ENCODE measurements at places on chromosomes 3 and 15. TPM values are rescaled to one million over a fixed set of nuclear protein-coding genes. Genes with fewer than 3 reads are reported as not detected.
A peak's percentile ranks its signal among the peaks of the same experiment; 100 is the strongest.

The CPN2 gene
- total RNA-seq: not detected

GRCh38 chr3:69671082-69671952, 67.9 kb upstream of the MITF start:
- H3K4me1 ChIP-seq: no peaks in the 10 kb centered on the region
- H3K27ac ChIP-seq: no peak overlapping the region
- no peak for DNase-seq

DNA sequence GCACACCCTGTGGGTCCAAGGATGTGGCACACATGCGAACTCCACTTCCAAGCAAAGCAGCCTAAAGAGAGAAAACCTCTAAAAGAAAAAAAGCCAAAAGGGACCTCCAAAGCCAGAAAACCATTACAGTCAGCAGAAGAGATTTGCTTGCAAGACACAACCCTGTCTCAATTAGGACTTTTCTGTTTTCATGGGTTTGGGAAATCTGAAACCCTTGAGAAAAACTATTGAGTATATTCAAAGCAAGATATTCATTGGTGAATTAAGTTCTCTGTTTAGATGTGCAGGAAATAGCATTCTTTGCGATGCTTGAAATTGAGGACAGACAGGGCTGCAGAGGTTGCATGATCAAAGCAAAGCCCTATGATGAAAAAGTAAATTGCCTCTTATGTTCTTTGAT, 10.2 kb upstream of the LDHAL6B start:
- no peaks in the 10 kb centered on the region for H3K27me3 ChIP-seq
- no peak overlapping the region for H3K4me3 ChIP-seq
- DNase-seq: no peak
- H3K36me3 ChIP-seq: peaks cover 5% of the 10 kb centered on the region

DNA sequence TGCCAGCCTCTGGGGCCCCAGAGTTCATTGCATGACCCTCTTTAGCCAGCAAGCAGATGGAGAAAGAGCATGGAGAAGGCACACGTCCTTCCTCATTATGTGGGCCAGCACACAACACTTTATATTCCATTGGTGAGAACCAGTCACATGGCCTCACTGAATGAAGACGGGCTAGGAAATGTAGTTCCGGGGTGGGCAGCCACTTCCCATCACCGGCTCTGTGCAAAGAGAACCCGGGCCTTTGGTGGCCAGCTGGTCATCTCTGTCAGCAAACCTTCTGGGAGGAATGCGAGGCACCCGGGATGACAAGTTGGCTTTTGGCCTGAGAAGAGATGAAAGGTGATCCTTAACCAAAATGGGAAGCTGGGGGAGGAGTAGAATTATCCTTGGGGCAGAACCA, 90.2 kb upstream of the VGLL4 start:
- H3K4me1 ChIP-seq: peaks cover 2% of the 10 kb centered on the region
- peak overlapping the region; percentile 29 for H3K4me3 ChIP-seq
- H3K27ac ChIP-seq: no peak overlapping the region
- no peaks in the 10 kb centered on the region for H3K36me3 ChIP-seq

DNA sequence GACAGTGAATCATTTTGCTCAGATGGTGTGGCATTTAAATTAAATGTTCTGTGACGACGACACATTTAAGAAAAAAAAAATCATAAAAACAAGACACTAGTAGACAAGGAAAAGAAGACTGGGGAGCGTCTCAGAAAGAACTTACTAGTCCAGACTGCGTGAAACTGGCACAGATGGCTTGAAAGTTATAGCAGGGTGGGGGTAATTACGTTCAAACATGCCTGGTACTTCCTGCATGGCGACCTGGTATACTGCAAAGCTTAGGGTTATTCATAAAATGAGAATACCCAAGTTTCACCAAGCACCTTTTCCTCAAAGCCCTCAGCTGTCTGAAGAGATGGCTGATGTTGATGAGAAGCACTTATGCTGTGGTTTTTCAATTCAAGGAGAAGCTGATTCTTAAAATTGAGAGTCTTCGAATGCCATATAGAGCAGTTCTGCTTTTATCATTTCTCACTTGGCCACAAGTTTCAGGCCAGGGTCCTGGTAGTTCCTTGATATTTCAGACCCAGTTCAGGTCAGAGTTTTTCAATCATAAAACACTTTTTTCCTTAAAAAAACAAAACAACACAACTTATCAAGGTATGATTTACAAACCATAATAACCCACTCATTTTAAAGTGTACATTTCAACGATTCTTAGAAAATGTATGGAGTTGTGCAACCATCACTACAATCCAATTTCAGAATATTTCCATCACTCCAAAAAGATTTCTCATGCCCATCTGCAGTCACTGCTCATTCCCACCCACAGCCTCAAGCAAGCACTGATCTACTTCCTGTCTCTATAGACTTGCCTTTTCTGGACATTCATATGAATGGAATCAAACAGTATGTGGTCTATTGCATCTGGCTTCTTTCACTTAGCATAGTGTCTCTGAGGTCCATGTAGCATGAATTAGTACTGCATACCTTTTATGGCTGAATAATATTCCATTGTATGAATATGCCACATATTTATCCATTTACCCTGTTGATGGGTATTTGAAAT, 24.7 kb downstream of the PCOLCE2 start:
- H3K27me3 ChIP-seq: no peaks in the 10 kb centered on the region
- H3K27ac ChIP-seq: no peak overlapping the region
- H3K36me3 ChIP-seq: no peaks in the 10 kb centered on the region
- H3K4me1 ChIP-seq: no peaks in the 10 kb centered on the region

DNA sequence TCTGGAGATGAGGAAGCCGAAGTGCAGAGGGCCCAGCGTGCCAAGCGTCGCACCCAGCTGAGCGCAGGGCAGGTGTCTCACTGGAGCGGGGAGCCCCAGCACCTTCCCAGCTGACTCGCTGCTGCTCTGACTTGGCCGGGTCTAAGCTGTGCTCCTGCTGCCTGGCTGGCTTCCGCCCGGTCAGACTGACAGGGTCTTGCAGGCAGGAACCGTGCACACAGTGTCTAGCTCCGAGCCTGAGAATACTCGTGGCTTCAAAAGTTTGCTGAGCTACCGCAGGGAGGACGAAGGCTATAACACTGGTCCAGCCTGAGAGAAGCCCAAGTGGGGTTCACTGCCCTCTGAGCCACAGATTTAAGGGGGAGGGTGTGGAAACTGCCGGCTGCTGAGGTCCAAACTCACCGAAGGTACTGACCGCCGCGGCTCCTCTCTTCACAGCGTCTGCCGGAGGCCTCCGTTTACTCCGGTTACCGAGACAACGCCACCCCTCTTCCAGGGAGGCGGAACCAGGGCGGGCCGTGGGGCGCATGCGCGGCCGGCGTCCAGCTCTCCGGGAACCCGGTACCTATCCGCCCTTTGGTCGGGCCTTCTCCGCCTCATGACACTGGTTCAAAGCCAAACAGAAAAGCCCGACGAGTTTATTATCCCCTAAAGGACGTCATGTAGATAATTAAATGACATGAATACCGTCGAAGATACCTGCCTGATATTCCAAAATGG, at the start of gene CFAP44:
Gene CFAP44 (minus strand): TSS at position 443 of the 720 bp plus-strand sequence. CDS start 7,829 bp downstream, outside the sequence.
- no peak within 1 kb of the TSS for H3K27ac ChIP-seq
- no peaks in the 10 kb centered on the region for H3K4me1 ChIP-seq
- no peaks in the 10 kb centered on the region for H3K27me3 ChIP-seq
- peak; percentile 69 for DNase-seq

- DNase-seq: no peak
- no peaks in the 10 kb centered on the region for H3K27me3 ChIP-seq
- no peak overlapping the region for H3K27ac ChIP-seq
- H3K4me1 ChIP-seq: no peaks in the 10 kb centered on the region
- no peak overlapping the region for H3K4me3 ChIP-seq
Observed at GRCh38 chr3:28232659-28233058, 8.8 kb upstream of the CMC1 start.

GRCh38 chr3:139044366-139045210, at the start of gene PRR23C:
Gene PRR23C, minus strand, starts transcription at chr3:139044892. Its CDS starts 272 bp downstream, at chr3:139044620.
- H3K4me3 ChIP-seq: no peak within 1 kb of the TSS
- no peaks in the 10 kb centered on the region for H3K4me1 ChIP-seq
- H3K27ac ChIP-seq: no peak within 1 kb of the TSS
- DNase-seq: peak; percentile 13

GRCh38 chr3:59334585-59334984, 284.8 kb upstream of the CFAP20DC start:
- no peak overlapping the region for H3K4me3 ChIP-seq
- no peaks in the 10 kb centered on the region for H3K36me3 ChIP-seq
- no peak for DNase-seq
- no peaks in the 10 kb centered on the region for H3K27me3 ChIP-seq
- no peaks in the 10 kb centered on the region for H3K4me1 ChIP-seq

- DNase-seq: no peak
- no peaks in the 10 kb centered on the region for H3K27me3 ChIP-seq
- H3K36me3 ChIP-seq: no peaks in the 10 kb centered on the region
- H3K4me3 ChIP-seq: no peak overlapping the region
- H3K4me1 ChIP-seq: no peaks in the 10 kb centered on the region
Observed at GRCh38 chr15:42691770-42692169, 45.2 kb downstream of the CDAN1 start.

- H3K4me1 ChIP-seq: no peaks in the 10 kb centered on the region
- DNase-seq: no peak
- peaks cover 24% of the 10 kb centered on the region for H3K36me3 ChIP-seq
- H3K4me3 ChIP-seq: no peak overlapping the region
- H3K27ac ChIP-seq: no peak overlapping the region
Observed at GRCh38 chr3:64644483-64644882, 43.3 kb downstream of the ADAMTS9 start.
